Occipital lobe (tissue), 3 donors: ENCODE measurements at places on chromosomes 1 and 21. TPM values are rescaled to one million over a fixed set of nuclear protein-coding genes. Genes with fewer than 3 reads are reported as not detected.

DNA sequence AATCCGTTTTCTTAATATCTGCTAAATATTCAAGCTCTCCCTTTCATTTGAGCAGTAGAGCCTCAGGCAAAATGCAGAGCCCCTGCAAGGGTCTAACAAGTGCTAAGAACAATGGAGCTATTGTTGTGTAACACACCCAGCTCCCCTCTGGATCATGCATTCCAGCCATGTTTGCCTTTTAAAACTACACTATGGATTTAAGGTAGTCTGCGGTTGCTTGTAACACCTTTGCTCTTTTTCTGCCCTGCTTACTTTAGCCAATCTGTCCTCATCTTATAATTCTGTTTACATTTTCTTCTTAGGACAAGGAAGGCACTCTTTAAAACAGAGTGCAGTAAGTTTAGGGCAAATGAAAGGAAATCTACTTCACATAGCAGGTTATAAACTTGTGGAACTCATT lies 60.0 kb upstream of the C1orf105 start:
- no peak for DNase-seq

GRCh38 chr1:172948457-172948856 lies 102.3 kb downstream of the TNFSF18 start:
- no peak for DNase-seq

- no peak for DNase-seq
Measured at GRCh38 chr1:203173566-203173965, 2.1 kb downstream of the MYBPH start.

- no peak for DNase-seq
Measured at GRCh38 chr1:166511761-166512160, 327.5 kb upstream of the POGK start.

Gene PCSK9
- total RNA-seq = 4.1 TPM

Gene PROK1
- not detected for total RNA-seq

Gene UBXN10
- 1.6 TPM for total RNA-seq
